ENCODE measurements at places on chromosomes 16 and 17.

DNA sequence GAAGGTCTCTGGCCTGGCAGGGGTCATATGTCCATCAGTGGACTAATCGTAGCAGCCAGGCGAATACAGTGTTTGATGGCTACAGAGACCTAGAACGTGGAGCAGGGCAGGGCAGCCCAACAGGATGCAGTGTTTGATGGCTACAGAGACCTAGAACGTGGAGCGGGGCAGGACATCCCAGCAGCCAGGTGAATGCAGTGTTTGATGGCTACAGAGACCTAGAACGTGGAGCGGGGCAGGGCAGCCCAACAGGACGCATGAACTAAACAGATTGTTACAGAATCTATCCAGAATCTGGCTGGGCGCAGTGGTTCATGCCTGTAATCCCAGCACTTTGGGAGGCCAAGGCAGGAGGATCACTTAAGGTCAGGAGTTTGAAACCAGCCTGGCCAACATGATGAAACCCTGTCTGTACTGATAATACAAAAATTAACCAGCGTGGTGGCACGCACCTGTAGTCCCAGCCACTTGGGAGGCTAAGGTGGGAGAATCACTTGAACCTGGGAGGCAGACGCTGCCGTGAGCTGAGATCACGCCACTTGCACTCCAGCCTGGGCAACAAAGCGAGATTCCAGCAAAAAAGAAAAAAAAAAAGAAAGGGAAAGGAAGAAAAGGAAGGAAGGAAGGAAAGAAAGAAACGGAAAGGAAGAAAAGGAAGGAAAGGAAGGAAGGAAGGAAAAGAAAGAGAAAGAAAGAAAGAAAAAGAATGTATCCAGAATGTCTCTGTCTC is 65.2 kb upstream of the RPH3AL start:
- no peak for DNase-seq

GRCh38 chr16:52068447-52069074 is 478.4 kb downstream of the TOX3 start:
- no peak for DNase-seq

- no peak for DNase-seq
Measured at GRCh38 chr17:79047923-79048825, 24.2 kb downstream of the C1QTNF1 start.

DNA sequence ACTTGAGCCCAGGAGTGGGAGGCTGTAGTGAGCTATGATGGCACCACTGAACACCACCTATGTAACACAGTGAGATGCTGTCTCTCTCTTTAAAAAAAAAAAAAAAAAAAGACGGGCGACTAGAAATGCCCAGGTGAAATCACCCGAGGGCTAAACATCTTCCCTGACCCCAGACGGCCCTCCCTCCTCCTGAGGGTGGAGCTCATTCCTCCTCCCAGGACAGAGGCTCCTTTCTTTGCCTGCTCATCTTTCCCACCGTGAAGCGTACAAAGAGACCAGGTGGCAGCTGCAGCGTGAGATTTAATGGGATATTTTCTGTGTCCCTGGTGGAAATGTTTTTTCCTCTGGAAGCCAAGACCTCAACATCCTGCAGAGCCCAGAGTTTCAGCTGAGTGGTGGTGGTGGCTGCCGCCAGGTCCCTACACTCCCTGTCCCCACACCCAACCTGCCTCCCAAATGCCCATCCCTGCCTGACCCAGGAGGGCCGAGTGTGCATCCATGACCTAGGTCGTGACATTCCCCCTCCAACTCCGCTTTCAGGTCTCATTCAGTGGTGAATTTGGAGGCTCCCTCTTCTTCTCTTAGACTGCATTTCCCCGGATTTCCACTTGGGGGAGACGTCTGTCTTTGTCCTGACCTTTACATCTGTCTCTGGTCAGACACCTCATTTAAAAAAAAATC is 14.4 kb upstream of the GPRC5B start:
- no peak for DNase-seq

- DNase-seq = no peak
Measured at GRCh38 chr16:31138621-31139578, 3.4 kb upstream of the PRSS8 start.

GRCh38 chr16:47851146-47851545 is 304.6 kb downstream of the ABCC12 start:
- no peak for DNase-seq

- DNase-seq = no peak
Measured at GRCh38 chr17:50034498-50035364, 21.2 kb upstream of the ITGA3 start.

DNA sequence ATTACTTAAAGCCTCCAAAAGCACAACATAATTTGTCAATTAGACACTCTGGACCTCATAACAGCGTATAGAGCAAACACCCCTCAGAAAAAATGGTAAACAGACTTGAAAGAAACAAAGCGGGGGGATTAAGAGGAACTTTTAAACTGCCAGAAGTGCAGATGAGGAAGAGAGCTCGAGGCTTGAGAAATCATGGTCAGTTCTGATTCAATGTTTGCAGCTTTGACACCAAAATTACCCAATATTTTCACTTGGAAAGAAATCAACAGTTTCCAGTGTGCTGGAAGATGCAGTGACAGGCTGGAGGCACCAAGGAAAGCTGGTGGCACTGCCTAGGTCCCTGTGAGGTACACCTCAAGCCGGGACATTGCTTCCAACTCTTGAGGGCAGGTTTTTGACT is 180.9 kb upstream of the TOX3 start:
- no peak for DNase-seq

- DNase-seq = peak; percentile 2
Measured at GRCh38 chr16:11016993-11017392, 72.6 kb downstream of the CLEC16A start.

DNA sequence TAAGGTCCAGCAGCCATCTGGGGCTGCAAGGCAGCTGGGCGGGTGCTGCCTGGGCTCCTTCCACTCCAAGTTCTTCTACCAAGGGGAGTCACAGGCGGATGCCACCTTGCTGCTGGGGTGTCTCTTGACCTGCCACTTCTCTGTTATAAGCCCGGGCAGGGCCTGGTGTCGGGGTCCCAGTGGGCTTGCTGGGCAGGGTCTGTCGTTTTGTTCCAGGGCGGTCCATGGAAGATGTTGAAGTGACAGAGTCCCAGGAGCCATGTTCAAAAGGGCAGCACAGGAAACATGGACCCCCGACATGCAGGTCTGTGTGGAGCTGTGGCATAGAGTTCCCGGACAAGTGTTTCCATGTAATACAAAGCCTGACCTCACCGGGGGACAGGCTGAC is 91.1 kb downstream of the TNFRSF13B start:
- DNase-seq = no peak

DNA sequence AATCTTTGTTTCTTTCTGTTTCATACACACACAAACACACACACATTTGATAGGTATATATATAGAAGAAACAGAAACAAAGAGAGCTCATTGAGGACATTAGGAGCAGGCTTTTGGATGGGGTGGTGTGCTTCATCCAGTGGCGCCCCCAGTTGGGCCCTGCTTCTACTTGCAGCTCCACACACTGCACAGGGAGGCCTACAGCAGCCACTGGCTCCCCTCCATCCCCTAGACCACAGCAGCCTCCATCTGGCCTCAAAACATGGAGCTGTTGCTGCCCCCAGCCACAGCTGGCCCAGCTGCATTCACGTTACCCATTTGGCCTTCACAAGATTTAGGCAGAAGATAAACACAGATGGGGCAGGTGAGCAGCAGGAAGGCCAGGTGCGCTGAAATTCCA is 33.1 kb upstream of the NF1 start:
- DNase-seq = no peak

DNA sequence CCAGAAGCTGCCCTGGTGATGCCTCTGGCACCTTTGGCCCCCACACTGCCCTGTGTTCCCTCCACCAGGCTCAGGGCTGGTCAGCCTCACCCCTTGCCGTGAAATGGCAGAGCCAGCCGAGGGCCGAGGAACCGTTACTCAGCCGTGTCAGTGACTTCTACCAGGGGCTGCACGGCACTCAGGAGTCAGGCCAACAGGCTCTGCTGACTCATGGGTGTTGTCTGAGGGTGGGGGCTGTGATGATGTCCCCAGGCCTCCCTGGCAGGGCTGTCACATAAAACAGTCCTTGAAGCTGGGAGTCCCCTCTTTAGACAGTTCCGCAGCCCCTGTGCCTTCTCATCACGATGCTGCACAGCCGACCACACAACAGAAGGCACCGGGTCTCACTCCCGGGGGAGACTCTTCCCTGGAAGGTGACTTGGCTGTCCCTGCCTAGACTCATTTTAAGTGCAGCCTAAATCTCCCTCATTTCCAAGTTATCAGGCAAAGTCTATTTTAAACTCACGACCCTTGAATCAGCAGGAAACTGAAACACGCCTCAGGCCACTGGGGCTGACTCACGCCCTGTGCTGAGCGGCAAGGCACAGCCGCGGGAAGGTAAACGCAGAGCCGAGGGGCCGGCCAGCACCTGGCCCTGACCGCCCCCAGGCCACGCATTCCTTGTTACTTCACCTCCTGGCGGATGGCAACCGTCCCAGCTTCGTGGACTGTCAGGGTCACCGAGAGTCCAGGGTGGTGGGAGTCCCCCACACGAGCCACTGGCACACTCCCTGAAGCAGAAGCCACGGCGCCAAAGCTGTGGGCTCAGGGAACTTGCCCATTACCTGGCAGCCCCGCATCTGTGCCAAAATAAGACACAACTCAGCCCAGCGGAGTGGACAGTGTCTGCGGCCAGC is 102.6 kb downstream of the ZNF778 start:
- no peak for DNase-seq

GRCh38 chr16:89748921-89749320 is 27.6 kb downstream of the ZNF276 start:
- no peak for DNase-seq

GRCh38 chr17:34143430-34143829 is 111.7 kb upstream of the CCL2 start:
- no peak for DNase-seq

GRCh38 chr17:60599220-60599619 is 773 bp upstream of the PPM1D start:
- DNase-seq = no peak

- DNase-seq = no peak
Measured at GRCh38 chr17:17300624-17301568, 2.3 kb upstream of the NT5M start.

- DNase-seq = no peak
Measured at GRCh38 chr17:69457603-69458002, 43.1 kb downstream of the MAP2K6 start.

DNA sequence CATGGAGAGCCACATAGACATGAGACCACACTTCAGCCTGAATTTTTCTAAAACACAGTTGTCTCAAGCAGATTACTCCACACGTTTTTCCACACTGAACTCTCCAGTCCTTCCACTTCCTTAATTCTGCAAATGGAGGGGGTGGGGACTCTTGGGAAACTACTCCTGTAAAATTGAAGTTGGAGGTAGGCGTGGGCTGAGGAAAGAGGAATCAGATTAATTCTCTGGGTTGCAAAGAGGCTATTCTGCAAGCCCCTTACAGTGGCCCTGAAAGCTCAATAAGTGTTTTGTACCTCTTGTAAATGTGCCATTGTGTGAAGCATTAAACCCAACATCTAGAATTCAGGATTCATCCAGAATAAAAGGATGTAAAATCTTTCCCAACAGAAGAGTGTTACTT is 9.6 kb downstream of the MARVELD3 start:
- no peak for DNase-seq

GRCh38 chr17:80996422-80997305 is 5.0 kb downstream of the CHMP6 start:
- no peak for DNase-seq

DNA sequence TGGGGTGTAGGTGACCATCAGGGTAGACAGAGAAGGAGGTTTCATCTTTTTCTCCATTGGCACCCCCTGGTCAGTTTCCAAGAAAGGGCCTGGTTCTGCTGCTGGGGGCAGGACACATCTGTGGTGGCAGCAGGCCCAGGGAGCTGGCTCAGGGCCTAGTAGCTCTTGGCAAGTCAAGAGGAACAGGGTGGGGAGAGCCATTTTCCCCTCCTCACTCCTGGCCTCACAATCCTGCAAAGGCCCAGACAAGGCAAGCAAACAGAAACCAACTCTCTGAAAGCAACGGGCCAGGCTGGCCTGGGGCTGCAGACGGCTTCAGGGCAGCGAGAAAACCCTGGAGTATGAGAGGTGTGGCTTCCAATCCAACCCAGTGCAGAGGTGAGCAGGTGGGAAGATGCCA is 192.9 kb upstream of the DYNLRB2 start:
- no peak for DNase-seq

DNA sequence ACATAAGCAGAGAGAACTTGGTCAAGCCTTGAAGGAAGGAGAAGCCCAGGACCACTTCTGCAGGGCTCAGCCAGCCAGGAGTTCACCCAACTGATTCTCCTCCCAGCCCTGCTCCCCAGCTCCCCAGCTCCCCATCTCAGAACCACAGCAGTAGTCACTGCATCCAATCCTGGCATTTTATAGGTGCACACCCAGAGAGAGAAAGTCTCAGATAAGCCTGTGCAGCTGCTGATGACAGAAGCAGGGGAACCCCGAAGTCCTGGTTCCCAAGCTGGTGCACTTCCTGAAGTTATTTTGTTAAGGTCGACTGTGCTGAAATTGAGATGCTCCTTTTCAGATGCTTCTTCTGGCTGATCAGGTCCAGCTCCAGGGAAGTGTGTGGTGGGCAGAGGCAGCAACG is 6.6 kb downstream of the RNF112 start:
- DNase-seq = no peak

DNA sequence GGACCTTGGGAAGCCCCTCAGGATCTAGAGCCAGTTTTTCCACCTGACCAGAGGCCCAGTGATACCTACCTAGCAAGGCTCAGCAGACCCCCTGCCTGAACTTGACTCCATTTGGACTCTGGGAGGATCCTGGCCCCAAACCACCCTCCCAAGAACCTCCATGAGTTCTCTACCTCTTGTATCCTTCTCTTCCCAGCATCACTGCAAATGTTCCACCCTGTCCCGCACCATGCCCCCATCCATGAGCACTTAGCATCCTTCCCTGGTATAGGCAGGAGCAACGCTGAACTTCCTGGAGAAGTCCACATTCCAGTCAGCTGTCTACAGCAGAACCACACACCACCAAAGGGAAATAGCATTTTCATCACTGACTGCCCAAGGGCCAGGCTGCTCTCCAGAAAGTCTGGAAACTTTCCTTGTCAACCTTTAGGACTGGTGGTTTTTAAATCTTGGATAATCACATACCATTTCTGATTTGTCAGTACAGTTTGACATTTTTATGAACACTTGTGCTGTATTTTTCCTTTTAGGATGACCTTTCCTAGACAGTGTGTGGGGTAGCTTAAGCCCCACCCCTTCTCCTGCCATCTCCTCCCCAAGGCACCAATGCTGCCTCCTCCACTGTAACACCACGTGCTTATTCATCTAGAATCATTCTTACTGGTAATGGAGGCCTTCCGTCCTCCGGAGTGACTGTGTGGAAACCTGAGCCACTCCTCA is 13.9 kb downstream of the EIF4A3 start:
- no peak for DNase-seq

DNA sequence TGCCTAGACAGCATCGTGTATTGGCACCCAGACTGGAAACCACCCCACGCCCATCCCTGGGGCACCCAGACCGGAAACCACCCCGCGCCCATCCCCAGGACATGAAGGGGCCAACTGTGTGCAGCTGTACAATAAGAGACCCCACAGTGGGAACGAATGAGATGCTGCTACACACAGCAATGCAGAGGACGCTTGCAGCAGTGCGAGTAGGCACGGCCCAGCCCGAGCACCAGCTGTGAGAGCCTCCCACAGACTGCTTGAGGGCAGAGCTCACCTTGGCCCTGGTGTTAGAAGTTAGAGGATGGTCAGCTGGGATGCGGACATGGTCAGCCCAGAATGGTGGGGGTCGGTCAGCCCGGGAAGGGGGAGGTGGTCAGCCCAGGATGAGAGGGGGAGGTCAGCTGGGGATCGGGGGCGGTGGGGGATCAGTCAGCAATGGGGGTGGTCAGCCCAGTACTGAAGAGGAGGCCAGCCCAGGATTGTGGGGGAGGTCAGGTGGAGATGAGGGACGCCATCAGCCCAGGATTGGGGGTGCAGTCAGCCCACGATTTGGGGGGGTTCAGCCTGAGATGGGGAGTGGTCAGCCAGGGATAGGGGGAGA is 340.0 kb downstream of the C16orf95 start:
- DNase-seq = no peak

- DNase-seq = no peak
Measured at GRCh38 chr16:24681793-24682192, 47.7 kb upstream of the TNRC6A start.

Data from stimulated activated CD8-positive, alpha-beta memory T cell treated with anti-CD3 and anti-CD28 coated beads, Interleukin-4, amount 100 ng/mL, for 1 hour (primary cell).